Stomach (tissue), 19 donors: ENCODE measurements at places on chromosomes 4 and X.

DNA sequence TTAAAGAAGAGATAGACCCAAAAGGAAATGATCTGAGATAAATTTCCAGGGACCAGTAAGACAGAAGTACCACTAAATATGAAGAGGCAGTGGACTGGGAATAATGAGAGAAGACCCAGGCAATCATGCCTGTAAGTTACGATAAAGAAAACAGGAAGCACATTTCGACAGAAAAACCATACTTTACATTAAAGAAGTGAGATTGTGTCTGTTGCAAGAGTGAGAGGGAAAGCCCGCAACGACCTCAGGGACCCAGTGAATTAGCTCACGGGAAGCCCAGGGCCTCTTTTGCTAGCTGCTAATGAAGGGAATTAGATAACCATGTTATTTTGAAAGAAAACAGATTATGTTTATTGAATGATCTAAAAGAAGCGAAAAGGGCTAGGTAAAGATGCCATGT is 28.9 kb upstream of the ACSL1 start:
- DNase-seq, result no peak
- H3K36me3 ChIP-seq, result no peaks in the 10 kb centered on the region
- no peak overlapping the region for H3K4me3 ChIP-seq
- H3K27me3 ChIP-seq, result no peaks in the 10 kb centered on the region
- no peaks in the 10 kb centered on the region for H3K4me1 ChIP-seq

GRCh38 chr4:1842339-1842895 is 13.5 kb downstream of the LETM1 start:
- H3K4me3 ChIP-seq, result no peak overlapping the region
- no peak for DNase-seq
- no peak overlapping the region for H3K27ac ChIP-seq
- H3K27me3 ChIP-seq, result no peaks in the 10 kb centered on the region
- H3K4me1 ChIP-seq, result no peaks in the 10 kb centered on the region
- peaks cover 99% of the 10 kb centered on the region for H3K36me3 ChIP-seq

DNA sequence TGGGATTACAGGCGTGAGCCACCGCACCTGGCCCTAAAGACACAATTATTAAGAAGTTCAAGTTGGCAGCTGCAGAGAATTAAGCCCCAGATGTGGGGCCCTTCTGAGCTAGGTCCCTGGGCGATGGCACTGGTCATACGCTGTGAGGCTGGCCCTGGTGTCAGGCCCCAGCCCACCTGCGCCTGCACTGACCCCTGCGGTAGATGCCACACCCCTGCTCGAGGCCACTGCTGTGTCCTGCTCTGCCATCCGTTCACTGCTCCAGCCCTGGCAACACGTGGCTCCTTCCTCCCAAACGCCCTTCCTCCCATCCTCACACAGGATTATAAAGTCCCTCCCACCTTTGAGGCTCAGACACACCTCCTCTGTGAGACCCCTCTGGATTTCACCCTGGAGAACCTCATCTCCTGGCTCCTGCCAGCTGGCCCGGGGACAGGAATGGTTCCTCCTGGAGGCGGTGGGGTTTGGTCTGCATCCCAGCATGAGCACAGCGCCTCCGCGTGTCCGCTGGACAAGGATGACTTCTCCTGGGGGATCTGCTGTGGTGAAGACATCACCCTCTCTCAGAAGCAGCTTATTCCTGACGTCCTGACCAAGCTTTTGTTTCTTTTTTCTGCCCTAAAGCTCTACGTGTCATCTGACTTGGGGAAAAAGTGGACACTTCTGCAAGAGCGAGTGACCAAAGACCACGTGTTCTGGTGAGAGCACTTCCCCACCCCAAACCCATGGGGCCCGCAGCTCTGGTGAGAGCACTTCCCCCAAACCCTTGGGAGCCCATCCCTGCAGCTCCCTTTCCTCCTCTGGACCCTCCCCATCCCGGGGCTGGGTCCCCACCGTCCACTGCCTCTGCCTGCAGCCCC is 219.0 kb upstream of the PSAPL1 start:
- H3K27ac ChIP-seq, result no peak overlapping the region
- no peak for DNase-seq

DNA sequence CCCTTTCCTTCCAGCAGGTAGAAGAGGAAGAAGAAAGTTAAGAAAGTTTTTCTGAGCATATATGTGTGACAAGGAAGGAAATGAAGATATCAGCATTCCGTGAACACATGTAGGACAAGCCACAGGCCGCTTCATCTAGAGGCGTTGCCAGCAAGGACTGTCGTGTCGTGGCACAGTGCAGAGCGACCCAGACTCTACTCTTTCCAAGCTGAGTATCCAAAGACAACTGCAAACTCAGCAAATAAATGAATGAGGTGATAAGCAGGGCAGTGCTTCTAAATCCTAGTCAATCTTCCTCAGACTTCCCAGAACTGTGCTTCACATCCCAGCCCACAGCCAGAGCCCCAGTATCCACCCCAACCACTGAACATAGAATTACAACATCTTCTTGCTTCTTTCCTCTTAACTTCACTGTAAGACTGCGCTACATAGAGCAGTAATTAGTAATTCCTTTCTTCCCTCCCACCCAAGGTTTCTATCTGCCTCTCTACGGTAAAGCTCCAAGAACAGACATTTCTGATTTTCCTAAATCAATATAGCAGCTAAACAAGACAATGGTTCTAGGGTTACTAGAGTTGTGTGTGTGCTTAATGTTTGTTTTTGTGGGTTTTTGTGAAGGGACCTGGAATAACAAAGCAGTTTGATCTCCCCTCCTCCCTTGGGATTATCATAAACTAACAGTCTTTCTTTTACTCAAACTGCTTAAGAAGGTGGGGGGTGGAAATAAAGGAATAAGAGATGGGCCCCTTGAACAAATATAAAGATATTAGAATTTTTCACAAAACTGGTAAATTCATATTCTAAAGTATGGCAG is 71.6 kb downstream of the PAPSS1 start:
- no peaks in the 10 kb centered on the region for H3K27me3 ChIP-seq
- no peak overlapping the region for H3K27ac ChIP-seq
- H3K36me3 ChIP-seq, result peaks cover 44% of the 10 kb centered on the region
- no peak overlapping the region for H3K4me3 ChIP-seq
- peaks cover 7% of the 10 kb centered on the region for H3K4me1 ChIP-seq
